ENCODE measurements at places on chromosomes 12 and 14.

DNA sequence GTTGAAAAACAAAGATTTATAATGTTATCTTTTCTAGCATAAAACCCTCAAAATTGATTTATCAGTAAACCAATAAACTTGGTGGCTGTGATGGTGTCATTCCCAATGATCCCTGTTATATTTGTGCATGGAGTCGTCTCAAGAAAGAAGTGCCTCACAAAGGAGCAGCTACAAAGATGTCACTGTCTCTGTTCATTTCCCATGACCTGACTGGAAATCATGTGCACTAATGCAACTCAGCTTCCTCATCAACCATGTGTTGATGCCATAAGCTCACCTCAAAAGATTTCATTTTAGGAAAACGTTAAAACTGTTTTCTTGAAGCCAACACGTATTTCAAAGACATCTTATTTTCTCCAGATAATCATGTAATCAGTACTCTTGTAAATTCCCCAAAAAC lies 28.8 kb downstream of the CLEC1A start:
- no peak for DNase-seq

- DNase-seq: no peak
Measured at GRCh38 chr12:47740606-47741339, 15.5 kb upstream of the ENDOU start.

GRCh38 chr14:90740081-90740480 lies 76.1 kb downstream of the TTC7B start:
- no peak for DNase-seq

GRCh38 chr12:2627835-2628191 lies 167.0 kb upstream of the FKBP4 start:
- DNase-seq: no peak

- DNase-seq: peak; percentile 93
Measured at GRCh38 chr12:121812320-121812871, 8.6 kb downstream of the SETD1B start.

DNA sequence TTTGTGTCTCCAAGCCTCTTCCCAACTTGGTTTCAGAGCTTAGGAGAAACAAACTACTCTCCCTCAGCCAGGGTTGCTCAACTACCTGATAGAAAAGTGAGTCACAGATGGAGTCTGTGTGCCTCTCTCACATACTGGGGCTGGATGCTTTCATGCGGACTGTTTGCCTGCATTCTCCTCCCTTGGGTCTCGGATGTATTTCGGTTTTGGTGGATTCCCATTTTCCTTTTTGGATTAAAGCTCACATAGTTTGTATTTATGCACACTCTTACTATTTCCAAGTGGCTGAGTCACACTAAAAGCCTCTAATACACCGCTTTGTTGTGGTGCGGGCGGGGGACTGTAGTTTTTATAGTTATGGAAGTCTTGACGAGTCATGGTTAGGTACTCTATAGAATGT lies 505.4 kb downstream of the LRFN5 start:
- peak; percentile 9 for DNase-seq

- peak; percentile 87 for DNase-seq
Measured at GRCh38 chr12:52307836-52308805, 13.1 kb downstream of the KRT83 start.

GRCh38 chr12:118704527-118705241 lies 276.7 kb upstream of the SRRM4 start:
- DNase-seq: no peak

- DNase-seq: peak; percentile 14
Measured at GRCh38 chr12:81284137-81284536, 206.3 kb downstream of the ACSS3 start.

DNA sequence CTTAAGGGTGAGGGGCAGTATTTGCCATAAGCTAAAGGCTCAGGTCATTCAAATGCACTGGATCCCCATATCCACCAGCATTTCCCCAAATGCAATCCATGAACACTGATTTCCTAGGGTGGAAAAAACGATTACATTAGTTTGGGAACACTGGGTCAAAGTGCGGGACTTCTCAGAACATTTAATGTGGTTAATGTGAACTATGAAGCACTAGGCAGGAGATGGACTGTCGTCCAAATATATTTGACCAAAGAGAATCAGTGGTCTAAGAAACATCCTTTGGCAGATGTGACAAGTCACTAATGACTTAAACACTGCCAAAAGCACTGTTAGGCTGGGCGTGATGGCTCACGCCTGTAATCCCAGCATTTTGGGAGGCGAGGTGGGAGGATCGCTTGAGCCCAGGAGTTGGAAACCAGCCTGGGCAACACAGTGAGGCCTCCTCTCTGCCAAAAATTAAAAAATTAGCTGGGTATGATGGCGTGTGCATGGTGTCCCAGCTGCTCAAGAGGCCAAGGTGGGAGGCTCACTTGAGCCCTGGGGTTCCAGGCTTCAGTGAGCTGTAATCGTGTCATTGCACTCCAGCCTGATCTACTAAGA lies 205.4 kb downstream of the CALM1 start:
- no peak for DNase-seq

DNA sequence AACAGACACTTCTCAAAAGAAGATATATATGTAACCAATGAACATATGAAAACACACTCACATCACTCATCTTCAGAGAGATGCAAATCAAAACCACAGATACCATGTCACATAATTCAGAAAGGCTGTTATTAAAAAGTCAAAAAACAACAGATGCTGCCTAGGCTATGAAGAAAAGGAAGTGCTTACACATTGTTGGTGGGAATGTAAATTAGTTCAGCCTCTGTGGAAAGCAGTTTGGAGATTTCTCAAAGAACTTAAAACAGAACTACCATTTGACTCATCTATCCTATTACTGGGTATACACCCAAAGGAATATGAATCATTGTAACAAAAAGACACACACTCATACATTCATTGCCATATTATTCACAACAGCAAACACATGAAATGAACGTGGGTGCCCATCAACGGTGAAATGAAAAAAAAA lies 35.1 kb downstream of the EIF2S3B start:
- DNase-seq: no peak

- DNase-seq: no peak
Measured at GRCh38 chr12:32454866-32455265, 55.5 kb downstream of the FGD4 start.

- DNase-seq: peak; percentile 82
Measured at GRCh38 chr14:93984987-93985410, 8.6 kb upstream of the ASB2 start.

DNA sequence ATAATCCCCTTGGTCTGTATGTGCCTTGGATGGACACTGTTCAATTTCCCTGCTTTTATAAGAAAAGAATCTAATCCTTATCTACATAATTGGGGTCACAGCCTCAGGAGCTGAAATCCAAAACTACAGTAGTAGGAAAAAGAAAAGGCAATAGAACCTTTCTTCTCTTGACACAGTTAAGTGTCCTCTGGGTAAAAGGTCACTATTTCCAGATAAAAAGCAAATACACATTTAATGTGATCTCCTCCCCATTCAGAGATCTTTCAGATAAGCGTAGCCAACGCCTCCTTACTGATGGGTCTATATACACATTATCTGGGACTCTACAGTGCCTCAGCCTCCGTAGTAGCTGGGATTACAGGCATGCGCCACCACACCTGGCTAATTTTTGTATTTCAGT lies 73.4 kb downstream of the CLIP1 start:
- DNase-seq: no peak

- DNase-seq: no peak
Measured at GRCh38 chr12:72141381-72141780, 130.8 kb upstream of the TRHDE start.

DNA sequence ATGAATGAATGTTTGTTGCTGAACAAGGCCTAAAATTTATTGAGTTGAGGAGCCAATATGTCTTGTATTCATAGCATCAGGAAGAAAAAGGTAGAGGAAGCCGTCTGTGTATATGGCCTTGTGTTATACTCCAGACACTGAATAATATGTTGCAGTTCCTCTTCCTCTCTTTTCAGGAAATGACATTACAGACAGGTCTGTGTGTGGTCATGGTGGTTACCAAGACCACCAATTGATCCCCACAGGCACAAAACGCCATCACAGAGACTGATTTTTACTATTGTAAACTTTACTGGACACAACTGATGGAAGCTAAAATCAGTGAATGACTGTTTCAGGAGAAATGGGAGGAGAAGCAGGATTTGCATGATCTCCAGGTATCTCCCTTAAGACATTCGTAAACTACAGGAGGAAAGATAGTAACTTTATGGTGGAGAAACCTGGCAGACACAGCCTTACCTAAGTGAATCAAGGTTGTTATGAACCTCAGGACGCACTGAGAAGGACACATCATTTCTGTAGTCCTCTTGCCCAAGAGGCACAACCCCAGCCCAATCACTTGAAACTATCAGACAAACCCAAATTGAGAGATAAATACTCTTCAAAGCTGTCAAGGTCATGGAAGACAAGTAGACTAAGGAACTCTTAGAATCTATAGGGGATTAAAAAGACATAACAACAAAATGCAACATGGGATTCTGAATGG lies 334.1 kb upstream of the RGS6 start:
- no peak for DNase-seq

DNA sequence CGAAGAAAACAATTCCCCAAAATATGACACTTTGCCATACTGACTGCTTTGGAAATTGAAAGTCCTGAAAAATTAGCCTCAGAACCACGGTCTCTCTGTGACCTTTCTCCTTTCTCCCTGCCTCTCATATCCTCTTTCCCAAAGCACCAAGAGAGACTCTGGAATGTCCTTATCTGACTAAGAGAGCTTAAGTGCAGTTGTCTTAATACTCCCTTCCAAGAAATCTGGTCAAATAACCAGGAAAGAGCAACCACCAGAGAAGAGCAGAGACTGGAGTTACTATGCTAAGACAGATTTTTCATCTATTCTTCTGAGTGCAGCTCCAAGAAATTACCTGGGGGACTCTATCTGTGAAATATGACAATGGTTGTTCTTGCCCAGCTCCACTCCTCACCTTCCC lies 10.5 kb upstream of the BTG1 start:
- DNase-seq: no peak

DNA sequence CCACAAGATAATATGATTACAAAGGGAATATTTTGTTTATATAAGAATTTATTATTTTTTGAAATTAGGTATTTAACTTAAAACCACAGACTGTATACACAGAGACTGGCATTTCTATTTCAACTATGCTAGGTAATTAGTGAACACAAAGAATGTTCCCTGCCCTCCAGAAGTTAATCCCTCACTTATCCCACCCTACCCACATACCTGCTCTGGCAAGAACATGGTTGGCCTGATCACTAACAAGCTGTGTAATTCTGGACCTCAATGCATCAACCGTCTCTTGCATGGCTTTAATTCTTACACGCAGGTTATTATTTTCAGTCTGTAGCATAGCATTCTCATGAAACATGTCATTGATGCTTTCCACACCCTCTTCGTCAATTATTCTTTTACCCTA lies 85.9 kb downstream of the KIF21A start:
- DNase-seq: no peak

- no peak for DNase-seq
Measured at GRCh38 chr12:62106547-62107185, 153.5 kb upstream of the USP15 start.

GRCh38 chr14:99885649-99885958 lies 92.4 kb downstream of the EML1 start:
- DNase-seq: no peak

- DNase-seq: peak; percentile 9
Measured at GRCh38 chr12:99529966-99530365, 117.6 kb upstream of the GARIN6 start.

GRCh38 chr12:132907216-132907615 lies 19.8 kb upstream of the CHFR start:
- peak; percentile 11 for DNase-seq

DNA sequence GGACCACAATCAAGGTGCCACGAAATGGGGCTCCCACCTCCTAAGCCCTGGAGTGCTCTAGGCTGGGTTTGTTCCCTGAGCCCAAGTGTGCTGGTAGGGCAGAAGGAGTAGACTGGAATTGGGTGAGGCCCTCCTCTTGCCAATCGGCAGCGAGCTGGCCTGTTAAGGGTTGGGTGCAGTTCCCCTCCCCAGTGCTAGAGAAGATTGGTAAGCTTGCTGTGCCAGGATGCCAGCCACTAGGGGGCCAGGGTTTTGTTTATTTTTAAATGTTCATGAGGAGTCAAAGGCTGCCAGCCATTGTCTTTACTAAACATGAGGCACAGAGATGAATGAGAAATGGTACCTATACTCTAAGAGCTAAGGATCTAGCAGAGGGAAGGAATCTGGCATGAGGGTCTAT lies 79.7 kb downstream of the SPTB start:
- peak; percentile 61 for DNase-seq

DNA sequence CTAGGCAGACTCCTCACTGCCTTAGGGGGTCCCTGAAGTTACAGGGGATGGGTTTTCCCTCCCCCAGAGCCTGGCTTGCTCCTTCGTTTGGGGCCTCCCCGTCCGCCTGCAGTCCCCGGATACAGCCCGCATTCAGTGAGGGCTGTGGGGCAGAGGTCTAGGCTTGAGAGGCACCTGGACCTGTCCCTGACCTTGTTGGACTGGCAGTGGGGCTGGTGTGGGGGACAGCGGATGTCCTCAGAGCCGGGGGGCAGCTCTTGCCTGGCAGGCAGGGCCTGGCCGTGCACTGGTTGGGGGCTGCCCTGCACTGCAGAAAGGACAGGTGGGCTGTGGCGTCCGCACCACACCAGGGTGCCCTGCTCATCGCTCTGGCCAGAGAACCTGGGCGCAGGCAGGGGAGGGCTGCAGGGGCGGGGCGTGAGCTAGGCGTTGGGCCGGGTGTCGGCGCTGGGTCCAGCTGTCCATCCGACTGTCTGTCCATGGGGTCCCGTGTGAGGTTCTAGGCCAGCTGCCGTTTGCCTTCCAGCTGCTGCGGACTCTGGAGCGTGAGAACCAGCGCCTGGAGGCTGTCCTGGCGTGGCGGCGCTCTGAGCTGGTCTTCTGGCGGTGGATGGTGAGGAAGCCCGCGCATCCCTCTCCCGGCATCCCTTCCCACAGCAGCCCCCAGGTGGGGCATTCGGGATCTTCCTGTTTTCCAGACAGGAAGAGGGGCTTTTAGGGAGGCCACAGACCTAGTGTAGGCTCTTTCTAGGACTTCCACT lies 6.0 kb downstream of the TEDC1 start:
- no peak for DNase-seq

DNA sequence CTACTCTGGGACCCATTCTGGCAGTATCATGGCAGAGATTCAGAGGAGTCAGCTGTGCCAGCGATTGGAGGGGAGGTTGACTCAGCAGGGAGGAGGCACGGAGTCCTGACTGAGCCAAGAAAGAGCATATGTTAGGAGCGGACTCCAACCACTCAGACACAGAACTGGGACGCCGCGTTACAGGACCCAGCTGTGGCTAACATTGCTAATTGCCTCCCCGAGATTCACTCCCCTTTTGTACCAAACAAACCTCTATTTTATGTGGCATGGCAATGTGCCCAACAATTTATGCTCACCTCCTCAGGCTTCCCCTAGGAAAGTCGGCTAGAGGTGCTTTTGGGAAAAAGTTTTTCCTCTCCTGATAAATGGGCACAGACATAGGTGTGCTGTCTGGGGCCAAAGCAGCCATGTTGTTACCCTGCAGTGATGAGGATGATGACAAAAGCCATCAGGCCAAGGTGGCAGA lies 15.2 kb upstream of the CLIP1 start:
- DNase-seq: peak; percentile 89

GRCh38 chr12:101407049-101407435 lies 530 bp downstream of the ARL1 start:
- DNase-seq: no peak

- DNase-seq: no peak
Measured at GRCh38 chr12:69751476-69751875, 12.8 kb downstream of the RAB3IP start.
